Transverse colon (tissue), 4 donors: ENCODE measurements at places on chromosomes 1 and 21.
A peak's percentile ranks its signal among the peaks of the same experiment; 100 is the strongest.

- no peaks in the 10 kb centered on the region for H3K4me1 ChIP-seq
- H3K27ac ChIP-seq = no peak overlapping the region
- H3K36me3 ChIP-seq = no peaks in the 10 kb centered on the region
- DNase-seq = peak; percentile 72
- H3K27me3 ChIP-seq = peaks cover 13% of the 10 kb centered on the region
These were observed 4.4 kb downstream of the AVPR1B start for GRCh38 chr1:206112600-206113301.

DNA sequence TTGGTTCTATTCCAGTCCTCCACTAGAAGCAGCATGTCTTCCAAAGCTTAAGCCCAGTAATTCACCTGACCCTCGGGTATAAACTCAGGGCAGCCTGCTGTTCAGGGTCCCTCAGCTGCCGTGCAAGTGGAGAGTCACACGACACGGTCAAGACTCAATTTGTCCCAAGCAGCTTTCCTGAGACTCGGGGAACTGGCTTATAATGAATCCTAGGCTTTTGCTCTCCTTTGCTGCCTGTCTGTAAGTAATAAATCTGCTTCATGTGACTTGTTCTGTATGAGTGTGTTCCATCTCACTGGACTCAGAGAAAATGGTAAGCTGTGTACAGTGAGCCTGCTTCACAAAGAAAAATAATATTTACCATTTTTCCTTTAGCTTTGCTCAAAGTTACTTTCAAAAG is 119.8 kb downstream of the CYYR1 start:
- no peaks in the 10 kb centered on the region for H3K4me1 ChIP-seq
- DNase-seq = no peak
- H3K27ac ChIP-seq = no peak overlapping the region
- H3K36me3 ChIP-seq = no peaks in the 10 kb centered on the region
- no peak overlapping the region for H3K4me3 ChIP-seq

- no peak overlapping the region for H3K27ac ChIP-seq
- H3K4me3 ChIP-seq = no peak overlapping the region
- H3K36me3 ChIP-seq = no peaks in the 10 kb centered on the region
- no peak for DNase-seq
- H3K4me1 ChIP-seq = no peaks in the 10 kb centered on the region
These were observed 575.5 kb downstream of the PTPRU start for GRCh38 chr1:29811727-29812407.

DNA sequence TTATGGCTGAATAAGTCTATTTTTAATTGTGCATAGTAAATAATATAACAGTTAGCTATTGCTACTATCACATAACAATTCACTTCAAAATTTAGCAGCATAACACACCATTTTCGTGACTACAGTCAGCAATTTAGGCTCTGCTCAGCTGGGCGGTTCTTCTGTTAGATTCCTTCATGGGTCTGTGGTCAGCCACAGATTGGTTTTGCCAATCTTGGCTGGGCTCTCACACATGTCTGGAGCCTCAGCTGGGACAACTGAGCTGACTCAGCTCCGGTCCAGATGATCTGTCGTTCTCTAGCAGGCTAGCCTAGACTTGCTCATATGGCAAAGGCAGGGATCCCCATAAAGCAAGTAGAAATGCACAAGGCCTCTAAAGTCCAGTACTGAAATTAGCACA is 15.1 kb upstream of the CDC42BPA start:
- no peak for DNase-seq
- H3K4me3 ChIP-seq = no peak overlapping the region
- no peak overlapping the region for H3K27ac ChIP-seq
- H3K4me1 ChIP-seq = no peaks in the 10 kb centered on the region

- H3K36me3 ChIP-seq = no peaks in the 10 kb centered on the region
- no peak overlapping the region for H3K4me3 ChIP-seq
- peak overlapping the region; percentile 87 for H3K27ac ChIP-seq
These were observed 1.6 kb upstream of the PLA2G2C start for GRCh38 chr1:20187813-20188454.

DNA sequence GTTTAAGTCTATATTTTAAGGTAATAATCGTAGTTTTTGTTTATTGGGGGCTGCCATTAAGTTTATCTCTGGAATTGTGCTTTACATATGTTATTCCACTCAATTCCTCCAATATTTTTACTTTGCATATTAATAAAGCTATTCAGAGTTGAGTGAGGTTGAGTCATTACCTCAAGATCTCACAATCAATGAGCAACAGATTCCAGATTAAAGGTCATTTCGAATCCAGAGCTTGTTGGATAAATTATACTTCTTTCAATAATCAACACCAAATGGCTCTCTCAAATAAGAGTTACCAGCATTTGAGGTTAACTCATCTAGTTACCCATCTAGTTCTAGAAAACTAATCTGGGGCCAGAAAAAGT is 16.7 kb downstream of the RGS4 start:
- no peaks in the 10 kb centered on the region for H3K27me3 ChIP-seq
- no peak overlapping the region for H3K27ac ChIP-seq
- no peak overlapping the region for H3K4me3 ChIP-seq
- no peaks in the 10 kb centered on the region for H3K36me3 ChIP-seq
- no peak for DNase-seq

GRCh38 chr1:27416387-27417111 is 24.1 kb downstream of the GPR3 start:
- H3K27me3 ChIP-seq = no peaks in the 10 kb centered on the region
- H3K27ac ChIP-seq = peak overlapping the region; percentile 87
- H3K4me1 ChIP-seq = peaks cover 38% of the 10 kb centered on the region
- H3K36me3 ChIP-seq = peaks cover 60% of the 10 kb centered on the region
- H3K4me3 ChIP-seq = no peak overlapping the region

DNA sequence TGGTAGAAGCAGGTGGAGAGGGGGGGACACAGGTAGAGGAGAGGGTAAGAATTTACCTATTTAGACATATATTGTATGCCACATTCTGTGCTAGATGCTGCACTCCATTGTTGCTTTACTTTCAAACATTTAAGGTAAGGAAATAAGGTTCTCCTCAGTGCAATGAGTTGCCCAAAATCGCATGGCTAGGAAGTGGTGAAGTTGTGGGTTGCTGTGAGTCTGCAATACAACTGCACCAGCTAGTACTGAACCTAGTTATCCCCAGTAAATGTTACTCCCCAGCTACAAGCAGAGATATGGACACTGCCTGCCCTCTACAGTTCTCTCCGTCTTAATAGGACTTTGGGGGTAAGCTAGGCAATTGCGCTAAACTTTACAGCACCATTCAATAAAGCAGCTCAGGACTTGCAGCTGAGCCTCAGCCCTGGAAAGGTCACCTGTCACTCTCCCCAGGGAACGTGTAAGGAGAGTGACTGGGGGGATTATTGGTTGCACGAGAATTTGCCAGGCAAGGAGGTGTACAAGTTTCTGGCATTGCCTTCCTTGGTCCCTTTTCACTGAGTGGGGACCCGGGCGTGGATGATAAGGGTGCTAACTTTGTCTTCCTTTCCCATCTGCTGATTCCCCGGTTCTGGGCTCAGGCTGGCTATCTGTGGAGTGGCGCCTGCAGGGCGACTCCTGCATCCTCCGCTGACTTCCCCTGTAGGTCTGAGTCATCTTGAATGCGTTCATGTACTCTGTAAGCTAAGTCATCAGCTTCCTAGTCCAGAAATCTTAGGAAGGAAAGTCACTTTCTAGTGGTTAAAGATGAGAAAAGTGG is 71.3 kb upstream of the CNTN2 start:
- no peaks in the 10 kb centered on the region for H3K4me1 ChIP-seq
- DNase-seq = no peak
- no peaks in the 10 kb centered on the region for H3K27me3 ChIP-seq
- H3K27ac ChIP-seq = no peak overlapping the region
- H3K36me3 ChIP-seq = no peaks in the 10 kb centered on the region

DNA sequence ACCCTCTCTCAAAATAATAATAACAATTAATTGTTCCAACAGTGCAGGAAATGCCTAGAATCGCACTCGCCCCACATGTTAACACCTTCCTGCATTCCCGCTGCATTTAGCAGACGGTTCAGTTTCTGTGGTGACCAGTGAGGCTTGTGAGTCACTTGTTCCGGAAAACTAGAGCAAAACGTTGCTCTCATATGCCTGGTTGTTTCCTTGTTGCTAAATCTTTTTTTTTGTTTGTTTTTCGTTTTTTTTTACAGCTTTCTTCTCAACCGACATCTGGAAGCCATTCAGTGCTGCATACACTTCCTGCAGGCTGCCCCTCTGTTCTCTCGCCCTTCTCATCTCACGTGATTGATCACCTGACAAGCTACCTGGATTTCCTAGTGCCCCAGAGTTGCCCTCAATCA is 56.9 kb upstream of the TMPRSS2 start:
- no peaks in the 10 kb centered on the region for H3K36me3 ChIP-seq
- DNase-seq = peak; percentile 72
- peak overlapping the region; percentile 75 for H3K27ac ChIP-seq
- H3K4me3 ChIP-seq = no peak overlapping the region
- H3K27me3 ChIP-seq = no peaks in the 10 kb centered on the region

GRCh38 chr1:209104646-209105045 is 478.9 kb upstream of the CAMK1G start:
- no peak overlapping the region for H3K4me3 ChIP-seq
- no peak overlapping the region for H3K27ac ChIP-seq
- no peaks in the 10 kb centered on the region for H3K27me3 ChIP-seq
- no peak for DNase-seq

DNA sequence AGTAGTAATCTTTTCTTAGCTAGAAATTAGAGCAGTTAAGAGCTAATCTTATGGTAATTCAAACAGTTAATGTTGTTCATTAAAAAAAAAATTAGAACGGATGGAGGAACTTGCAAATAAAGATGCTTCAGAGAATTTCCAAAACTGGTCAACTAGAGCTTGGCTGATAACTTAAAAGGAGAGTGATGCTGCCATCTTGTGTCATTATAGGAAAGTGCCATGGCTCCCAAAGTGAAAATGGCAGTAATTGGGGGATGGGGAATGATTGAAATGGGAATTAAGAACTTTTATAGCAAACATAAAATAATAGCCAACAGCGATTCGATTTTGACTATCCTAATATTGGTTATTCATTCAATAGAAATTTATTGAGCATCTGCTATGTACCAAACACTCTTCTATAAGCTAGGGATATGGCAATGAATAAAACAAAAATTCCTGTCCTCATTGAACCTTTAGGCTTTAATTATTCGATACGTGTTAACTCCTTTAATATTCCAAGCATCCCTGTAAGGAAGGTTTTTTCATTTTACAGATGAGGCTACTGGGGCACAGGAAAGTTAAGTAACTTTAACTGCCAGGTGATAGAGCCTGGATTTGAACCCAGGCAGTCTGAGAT is 5.7 kb upstream of the PLPP3 start:
- no peak overlapping the region for H3K27ac ChIP-seq
- no peaks in the 10 kb centered on the region for H3K27me3 ChIP-seq
- H3K4me3 ChIP-seq = no peak overlapping the region
- no peak for DNase-seq

- H3K4me3 ChIP-seq = no peak overlapping the region
- DNase-seq = no peak
- H3K36me3 ChIP-seq = no peaks in the 10 kb centered on the region
- H3K27me3 ChIP-seq = no peaks in the 10 kb centered on the region
These were observed 109.2 kb downstream of the TNNI3K start for GRCh38 chr1:74344387-74344786.

DNA sequence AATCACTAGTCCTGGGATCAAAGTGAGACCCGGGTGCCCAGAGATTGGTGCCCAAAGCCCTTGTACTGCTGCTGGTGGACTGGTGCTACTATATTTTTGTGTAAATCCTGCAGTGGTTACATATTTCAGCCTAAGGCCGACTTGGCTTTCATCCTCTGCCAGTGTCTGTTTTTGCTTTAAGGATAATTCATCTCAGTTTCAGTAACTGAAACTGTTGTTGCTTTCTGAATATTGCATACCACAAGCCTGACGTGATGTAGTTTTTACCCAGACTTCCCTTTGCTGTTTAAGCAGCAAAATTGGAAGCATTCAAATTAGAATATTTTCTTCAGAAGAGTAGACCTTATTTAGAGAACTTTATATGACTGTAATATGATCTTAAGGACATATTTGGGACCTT is 341.8 kb downstream of the RYR2 start:
- no peaks in the 10 kb centered on the region for H3K36me3 ChIP-seq
- no peak overlapping the region for H3K27ac ChIP-seq
- DNase-seq = no peak
- H3K4me1 ChIP-seq = no peaks in the 10 kb centered on the region
- no peak overlapping the region for H3K4me3 ChIP-seq

GRCh38 chr1:47972864-47973432 is 24.2 kb downstream of the TRABD2B start:
- H3K4me1 ChIP-seq = no peaks in the 10 kb centered on the region
- DNase-seq = no peak
- no peak overlapping the region for H3K4me3 ChIP-seq
